ENCODE measurements at places on chromosomes 4 and X.

DNA sequence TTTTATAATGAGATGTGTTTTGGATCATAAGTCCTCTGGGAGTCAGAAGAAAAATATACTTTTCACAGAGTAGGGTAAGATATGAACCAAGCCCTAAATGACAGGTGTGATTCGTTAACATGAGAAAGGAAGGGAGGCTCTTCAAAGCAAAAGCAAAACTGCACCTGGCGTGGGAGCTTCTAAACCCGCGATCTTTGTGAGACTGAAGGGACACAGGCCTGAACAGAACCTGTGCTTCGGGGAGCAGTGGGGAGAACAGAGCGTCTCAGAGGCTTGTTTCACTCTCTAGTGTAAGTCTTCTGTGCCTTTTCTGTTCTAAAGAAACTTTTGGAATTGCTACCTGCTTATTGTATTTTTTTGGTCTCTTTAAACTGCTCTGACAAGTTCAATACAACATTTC, 30.2 kb upstream of the CYP4V2 start:
- DNase-seq = no peak

GRCh38 chr4:94345969-94346368, 3.3 kb upstream of the HPGDS start:
- DNase-seq = no peak

DNA sequence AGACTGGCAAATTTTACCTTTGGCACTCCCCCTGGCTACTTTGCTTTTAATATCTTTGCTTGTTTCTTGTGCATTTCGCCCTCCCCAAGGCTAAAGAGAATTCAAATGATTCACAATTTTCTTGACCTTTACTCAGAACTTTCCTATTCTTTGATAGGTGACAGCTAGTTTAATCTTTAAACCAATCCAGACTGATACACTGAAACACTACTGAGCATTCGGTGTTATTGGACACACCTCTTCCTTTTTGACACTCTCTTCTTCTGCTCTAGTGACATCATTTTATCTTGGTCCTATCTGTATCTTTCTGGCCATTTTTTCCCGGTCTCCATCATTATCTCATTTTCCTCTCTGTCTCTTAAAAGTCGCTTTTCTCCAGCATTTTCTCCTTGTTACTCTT, 103.1 kb downstream of the IL1RAPL2 start:
- no peak for DNase-seq

- no peak for DNase-seq
Observed at GRCh38 chr4:41365681-41366080, 109.0 kb downstream of the UCHL1 start.

DNA sequence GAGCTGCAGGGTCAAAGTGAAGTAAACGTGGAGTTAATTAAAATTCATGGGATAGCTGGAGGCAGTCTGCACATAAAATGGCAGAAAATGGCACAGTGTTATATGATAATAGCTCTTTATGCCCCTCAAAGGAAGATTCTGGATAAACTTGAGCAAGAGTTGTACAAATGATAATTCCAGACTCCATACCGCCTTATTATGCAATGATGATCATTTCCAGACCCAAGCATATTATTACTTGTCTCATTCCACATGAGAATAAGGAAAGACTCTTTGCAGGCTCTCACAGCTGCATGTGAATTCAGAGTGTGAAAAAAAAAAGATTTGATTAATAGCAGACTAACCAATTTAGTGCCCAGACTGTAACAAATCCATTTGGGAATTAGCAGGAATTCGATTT, 105.4 kb downstream of the STK32B start:
- no peak for DNase-seq

GRCh38 chr4:76594173-76594572, 159.1 kb downstream of the SHROOM3 start:
- DNase-seq = no peak

DNA sequence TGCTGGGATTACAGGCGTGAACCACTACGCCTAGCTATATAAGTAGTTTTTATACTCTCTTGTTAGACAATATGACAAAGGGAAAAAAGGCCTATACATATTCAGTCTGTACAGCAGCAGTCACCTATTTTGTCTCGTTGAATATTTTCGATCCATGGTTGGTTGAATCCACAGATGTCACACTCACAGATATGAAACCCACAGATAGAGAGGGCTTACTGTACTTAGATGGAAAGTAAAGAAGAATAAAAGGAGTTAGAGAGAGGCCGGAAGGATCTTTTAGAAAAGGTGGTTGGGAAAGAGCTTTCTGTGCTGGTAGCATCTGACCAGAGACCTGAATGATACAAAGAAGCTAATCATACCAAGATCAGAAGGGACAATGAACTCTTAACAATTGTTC, 38.3 kb upstream of the SPINK2 start:
- no peak for DNase-seq

GRCh38 chrX:44305921-44306320, 37.6 kb downstream of the EFHC2 start:
- DNase-seq = no peak
